ENCODE measurements at places on chromosomes 2 and 18.

GRCh38 chr2:148674063-148675020 is 29.8 kb downstream of the EPC2 start:
- DNase-seq, result peak; percentile 23

GRCh38 chr2:160646684-160647444 is 153.3 kb upstream of the RBMS1 start:
- DNase-seq, result no peak

GRCh38 chr2:1571477-1572417 is 158.5 kb downstream of the TPO start:
- no peak for DNase-seq

GRCh38 chr18:47754311-47755101 is 176.0 kb downstream of the SMAD2 start:
- DNase-seq, result no peak

GRCh38 chr2:232336241-232336736 is 42.3 kb upstream of the ALPP start:
- DNase-seq, result no peak

DNA sequence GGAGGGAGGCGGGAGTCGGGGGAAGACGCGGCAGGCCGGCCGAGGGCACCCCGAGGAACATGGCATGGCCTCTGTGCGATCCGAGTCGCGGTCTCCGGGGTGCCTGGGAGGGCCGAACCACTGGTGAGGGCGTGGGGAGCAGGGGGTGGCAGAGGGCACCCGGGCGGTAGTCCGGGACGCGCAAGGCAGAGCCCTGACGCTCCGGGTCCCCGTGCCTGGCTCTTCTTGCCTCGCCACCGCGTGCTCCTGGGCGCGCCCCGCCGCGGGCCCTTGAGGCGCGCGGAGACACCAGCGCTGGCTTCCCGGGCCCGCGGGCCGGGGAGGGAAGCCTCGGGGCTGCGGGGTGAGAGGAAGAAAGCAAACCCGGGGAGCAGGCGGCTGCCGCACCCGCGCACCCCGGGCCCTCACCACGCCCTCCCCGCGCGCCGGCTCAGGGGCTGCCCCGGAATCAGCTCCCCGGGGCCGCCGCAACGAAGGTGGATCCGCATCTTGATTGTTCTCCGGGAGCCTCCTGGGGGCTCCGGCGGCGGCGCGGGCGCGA is 4.3 kb downstream of the SOX11 start:
- peak; percentile 10 for DNase-seq

DNA sequence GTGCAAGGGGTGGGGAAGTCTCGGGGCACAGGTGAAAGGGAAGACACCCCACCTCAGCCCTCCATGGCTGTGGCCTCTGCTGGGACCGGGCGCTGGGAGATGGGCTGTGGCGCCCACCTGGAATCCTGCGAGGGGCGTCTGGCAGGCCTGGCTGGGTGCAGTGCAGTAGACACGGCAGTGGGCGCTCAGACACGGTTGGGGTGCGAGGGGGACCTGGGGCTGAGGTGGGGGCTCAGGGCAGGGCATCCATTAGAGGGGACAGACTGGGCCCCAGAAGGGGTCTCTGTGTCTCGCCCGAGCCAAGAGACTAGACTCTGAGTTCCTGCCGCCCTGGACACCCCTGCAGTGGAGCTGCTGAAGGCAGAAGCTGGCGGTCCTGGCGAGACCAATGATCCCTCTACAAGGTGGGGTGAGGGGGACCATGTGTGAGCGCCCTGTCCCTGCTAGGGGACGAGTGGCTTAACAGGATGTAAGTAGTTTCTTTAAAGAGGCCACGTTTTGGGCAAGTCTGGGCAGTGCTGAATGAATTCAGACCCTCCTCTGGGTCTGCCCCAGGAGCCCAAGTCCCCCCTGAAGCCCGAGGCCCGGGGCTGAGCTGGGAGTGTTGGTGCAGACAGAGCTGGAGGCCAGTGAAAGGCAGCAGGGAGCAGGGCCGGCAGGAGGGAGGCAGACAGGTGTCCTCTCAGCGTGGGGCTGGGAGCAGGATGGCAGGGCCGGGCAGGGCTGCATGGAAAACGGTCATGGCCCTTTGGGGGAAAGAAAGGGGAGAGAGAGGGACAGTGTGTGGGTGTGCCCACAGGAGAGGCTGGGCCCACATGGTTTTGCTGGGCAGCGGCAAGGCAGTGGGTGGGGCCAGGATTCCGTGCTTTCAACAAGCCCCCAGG is 57.2 kb downstream of the HS6ST1 start:
- no peak for DNase-seq

DNA sequence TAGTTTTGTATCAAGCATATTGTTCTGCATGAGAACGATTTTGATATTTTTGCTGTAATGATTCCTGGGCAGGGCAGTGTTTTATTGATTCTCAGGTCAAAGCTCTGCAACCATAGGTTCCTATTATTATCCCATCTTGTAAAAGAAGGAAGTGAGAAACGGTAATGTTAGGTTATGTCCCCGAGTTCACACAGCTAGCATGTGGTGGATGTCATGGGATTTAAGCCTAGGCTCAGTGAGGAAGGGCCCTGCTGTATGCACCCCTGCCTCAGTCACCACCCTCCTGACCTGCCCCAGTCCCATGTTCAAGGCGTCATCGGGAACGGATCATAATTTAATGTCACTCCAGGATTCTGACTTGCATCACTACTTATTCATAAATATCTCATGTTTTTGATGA is 10.7 kb downstream of the ACP1 start:
- DNase-seq, result no peak

DNA sequence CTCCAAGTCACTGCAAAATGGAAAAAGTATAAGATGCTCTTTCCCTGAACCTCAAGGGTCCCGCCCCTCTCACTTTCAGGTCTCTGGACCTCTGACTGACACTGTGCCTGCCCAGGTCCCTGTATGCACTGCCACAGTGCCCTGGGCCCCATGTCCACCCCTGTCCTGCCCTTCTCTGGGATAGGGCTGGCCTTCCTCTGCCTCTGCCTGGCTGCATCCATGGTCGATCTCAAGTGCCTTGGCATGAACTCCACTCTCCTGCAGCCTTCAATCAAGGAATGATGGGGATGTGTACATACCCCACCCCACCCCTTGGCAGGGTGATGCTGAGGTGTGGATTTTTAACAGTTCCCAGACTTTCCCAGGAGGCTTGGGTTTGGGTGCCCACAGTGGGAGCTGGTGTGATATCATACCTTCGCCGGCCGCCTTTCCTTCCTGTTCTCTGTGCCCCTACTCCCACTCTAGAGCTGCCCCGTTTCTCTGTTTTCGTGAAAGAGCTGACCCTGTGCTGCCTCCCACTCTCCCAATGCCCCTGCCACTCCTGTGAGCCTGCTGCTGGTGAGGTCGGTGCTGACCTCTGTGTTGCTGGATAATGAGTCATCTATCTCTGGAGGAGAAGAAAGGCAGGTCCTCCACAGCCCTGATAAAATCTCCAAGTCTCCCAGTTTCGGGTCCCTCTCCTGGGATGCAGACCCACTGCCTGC is 18.9 kb downstream of the PTPN18 start:
- no peak for DNase-seq

DNA sequence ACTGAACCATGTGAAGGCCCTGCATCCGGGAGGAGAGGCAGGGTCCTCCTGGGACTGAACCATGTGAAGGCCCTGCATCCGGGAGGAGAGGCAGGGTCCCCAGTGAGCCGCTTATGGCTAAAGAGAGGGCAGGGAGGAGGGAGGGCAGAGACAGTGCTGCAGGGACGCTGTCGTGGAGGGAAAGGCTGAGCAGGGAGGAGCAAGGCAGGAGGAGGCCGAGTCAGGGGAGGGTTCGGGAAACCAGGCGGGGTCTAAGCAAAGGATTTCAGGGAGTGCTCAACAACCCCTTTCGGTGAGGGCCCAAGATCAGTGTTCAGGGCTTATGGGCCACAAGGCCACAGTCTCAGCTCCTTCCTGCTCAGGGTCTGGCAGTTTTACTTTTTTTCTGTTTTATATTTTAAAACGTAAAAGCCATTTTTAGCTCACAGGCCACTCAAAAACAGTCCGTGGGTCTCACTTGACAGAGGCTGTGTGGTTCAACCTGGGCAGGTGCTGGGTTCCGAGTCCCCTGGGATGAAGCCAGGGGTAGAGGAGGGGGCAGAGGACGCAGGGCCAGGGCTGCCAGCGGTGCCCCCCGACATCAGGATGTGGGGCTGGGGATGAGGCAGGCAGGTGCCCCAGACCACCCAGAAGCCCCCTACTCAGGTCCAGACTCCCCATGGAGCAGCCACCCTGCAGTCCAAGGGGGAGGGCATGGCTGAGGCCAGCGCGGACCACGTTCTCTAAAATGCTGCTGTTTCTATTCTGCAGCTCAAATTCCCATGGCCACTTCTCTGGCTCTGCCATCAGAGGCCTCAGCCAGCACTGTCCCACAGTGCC is 5.2 kb downstream of the TMEM18 start:
- DNase-seq, result no peak

GRCh38 chr18:36595818-36596215 is 233.0 kb downstream of the TPGS2 start:
- DNase-seq, result no peak

DNA sequence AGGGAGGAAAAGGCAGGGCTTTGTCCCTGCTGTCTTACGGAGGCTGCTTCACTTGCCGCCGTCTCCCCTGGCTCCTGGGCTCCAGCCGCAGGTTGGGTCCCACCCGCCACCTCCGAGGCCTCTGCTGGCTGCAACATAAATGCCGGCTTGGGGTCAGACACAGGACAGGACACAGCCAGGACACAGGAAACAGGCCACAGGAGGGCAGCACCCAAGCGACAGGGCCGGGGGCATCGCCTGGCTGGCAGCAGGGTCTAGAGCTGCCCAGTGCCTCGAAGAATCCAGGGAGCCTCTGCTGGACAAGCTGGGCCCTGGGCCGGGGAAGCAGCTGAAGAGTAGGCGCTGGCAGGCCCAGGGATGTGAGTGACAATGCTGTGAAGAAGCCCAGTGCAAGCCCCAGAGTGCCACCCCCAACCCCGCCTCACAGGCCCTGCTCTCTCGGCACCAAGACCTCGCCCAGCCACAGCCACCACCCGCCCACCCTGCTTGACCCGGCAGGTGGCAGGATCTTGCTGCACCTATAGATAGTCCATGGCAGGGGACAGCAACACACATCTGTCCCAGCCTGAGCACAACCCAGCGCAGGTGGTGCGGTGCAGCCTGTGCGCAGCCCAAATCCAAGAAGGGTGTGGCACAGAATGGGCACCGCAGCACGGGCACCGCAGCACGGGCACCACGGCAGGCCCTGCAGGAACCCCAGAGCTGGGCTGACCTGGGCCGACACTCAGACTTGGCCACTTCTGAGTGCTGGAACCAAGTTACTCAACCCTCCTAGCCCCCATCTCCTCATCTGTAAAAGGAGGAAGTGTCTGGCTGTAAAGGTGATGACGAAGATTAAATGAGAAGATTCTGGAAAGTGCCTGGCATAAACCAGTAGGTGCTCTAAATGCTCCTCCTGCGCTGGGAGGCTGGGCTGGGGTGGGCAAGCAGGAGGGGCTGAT is 55.6 kb downstream of the BIN1 start:
- DNase-seq, result no peak

GRCh38 chr18:56926734-56927133 is 220.2 kb upstream of the BOD1L2 start:
- no peak for DNase-seq

- no peak for DNase-seq
These were observed 64.9 kb upstream of the TANK start for GRCh38 chr2:161095314-161095713.

DNA sequence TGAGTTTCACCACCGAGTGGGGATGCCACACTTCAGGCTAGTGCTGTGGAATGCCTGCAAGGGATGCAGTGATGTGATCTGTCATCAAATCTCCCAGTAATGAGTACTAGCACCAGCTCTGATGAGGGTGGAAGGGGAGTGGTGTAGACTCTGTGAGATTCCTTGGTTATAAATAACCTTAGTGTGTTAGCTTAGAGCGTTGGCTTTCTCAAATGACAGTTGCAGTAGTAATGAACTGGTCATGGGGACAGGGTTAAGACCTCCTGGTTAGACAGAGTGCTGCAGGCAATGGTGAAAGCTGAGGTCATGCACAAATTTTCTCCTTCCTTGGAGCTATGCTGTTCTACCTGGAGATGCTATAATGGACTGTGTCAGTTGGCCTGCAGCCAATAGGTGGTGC is 1063.4 kb upstream of the CRIM1 start:
- DNase-seq, result peak; percentile 4
